ENCODE measurements at places on chromosomes 12 and 14. TPM values are rescaled to one million over a fixed set of nuclear protein-coding genes. Genes with fewer than 3 reads are reported as not detected.

Gene ARHGAP9
- total RNA-seq = not detected

Gene MYF6
- total RNA-seq = not detected

Gene TAS2R9
- total RNA-seq = not detected

Gene FLVCR2
- total RNA-seq = 1.8 TPM

Gene CLEC6A
- total RNA-seq = not detected

Gene C12orf42
- total RNA-seq = 0.13 TPM

Gene MYRFL
- total RNA-seq = not detected

Gene KRT82
- not detected for total RNA-seq
